ENCODE measurements at places on chromosomes 7 and 10.

GRCh38 chr7:74449809-74450397, 3.8 kb upstream of the GTF2IRD1 start:
- no peak for DNase-seq

DNA sequence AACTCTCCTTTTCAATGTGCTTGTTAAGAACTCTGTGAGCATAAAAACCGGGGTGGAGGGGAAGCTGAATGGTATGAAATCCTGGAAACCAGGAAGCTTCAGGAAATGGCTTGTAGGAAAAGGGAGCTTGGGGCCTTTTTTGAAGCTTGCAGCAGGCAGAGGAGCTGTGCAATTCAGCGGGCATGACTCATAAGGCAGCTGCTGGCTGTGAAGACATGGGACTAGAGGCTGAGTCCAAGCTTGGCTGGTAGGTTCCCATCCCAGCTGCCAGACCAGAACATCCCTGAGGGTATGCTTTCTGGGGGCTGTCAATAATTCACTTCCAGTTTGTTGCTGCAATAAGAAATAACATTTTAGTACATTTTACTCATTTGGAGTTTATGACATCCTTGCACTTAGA, 36.8 kb upstream of the CDC14C start:
- DNase-seq, result no peak

DNA sequence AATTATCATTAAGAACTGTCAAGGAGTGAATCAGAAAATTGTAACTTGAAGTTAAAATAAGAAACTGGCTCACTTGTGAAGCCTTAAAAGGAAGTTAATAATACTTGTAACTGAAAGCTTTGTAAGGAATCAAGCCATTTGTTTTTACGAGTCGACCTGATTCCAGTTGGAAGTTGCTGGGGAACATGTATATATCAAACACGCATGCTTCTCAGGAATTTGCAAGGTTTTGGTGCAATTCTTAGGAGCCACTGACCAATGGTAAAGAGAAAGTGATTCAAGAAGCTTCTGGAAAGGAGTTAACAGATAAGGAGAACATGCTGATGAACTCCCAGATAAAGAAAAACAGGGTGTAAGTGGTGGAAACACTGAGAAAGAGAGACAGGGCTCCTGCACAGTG, 56.4 kb downstream of the ETV1 start:
- DNase-seq, result no peak

- no peak for DNase-seq
Observed at GRCh38 chr10:118531105-118531852, 64.2 kb downstream of the PRLHR start.

- no peak for DNase-seq
Observed at GRCh38 chr10:15763006-15763405, 43.3 kb upstream of the ITGA8 start.

GRCh38 chr7:130334274-130334673, 10.3 kb upstream of the CPA5 start:
- peak; percentile 47 for DNase-seq

DNA sequence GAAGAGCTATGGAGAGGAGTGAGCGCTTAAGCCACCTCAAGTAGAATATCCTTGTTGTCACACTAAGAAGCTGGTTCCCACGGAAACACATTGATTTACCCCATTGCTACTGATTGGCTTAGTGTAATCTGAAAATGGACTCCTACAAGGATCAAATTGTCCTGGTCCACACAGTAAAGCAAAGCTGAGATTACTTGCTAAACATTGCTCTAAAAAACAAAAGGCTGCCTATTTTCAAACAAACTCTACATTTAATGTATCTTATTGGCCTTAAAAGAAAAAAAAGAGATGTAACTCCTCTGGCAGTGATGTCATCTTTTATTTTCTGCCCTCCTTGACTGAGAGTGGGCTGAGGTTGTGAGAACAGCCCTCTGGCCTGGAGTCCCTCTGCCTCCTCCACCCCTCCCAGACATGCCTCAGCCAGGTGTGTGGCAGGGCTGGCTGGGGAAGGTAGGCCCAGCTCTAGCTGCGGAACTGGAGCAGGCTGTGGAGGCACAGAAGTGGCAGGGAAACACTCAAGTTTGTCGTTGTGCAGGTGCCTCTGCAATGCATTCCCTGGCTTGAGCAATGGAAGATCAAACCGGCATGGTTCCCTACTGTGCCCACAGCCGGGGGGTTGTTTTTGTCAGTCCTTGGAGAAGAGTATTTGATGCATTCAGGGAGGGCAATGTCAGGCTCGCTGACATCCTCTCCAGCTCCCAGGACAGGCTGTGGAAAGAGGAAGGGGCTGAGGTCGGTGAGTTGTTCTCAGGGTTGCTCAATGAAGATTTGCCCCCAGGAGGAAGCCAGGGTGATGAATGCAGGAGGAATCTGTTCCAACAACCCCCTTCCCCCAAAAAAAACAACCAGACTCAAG, 9.1 kb downstream of the KLF6 start:
- DNase-seq, result no peak

DNA sequence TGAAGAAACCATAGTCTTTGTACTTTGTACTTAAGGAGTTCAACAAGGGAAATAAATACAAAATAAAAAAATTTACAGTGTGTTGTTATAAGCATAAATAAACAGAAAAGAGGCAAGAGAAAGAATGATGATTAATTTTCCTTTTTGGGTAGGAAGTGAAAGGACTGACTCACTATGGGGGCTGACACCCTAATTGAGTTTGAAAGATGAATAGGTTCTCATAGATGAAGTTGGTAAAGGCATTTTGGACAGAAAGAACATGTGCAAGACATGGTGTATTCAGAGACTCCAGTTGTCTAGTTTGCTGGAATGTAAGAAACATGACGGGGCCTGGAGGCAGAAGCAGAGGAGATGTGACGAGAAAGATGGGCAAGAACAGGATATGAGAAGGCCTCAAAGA, 83.7 kb downstream of the VPS50 start:
- DNase-seq, result no peak

- no peak for DNase-seq
Observed at GRCh38 chr7:46886669-46887374, 695.1 kb downstream of the TNS3 start.

DNA sequence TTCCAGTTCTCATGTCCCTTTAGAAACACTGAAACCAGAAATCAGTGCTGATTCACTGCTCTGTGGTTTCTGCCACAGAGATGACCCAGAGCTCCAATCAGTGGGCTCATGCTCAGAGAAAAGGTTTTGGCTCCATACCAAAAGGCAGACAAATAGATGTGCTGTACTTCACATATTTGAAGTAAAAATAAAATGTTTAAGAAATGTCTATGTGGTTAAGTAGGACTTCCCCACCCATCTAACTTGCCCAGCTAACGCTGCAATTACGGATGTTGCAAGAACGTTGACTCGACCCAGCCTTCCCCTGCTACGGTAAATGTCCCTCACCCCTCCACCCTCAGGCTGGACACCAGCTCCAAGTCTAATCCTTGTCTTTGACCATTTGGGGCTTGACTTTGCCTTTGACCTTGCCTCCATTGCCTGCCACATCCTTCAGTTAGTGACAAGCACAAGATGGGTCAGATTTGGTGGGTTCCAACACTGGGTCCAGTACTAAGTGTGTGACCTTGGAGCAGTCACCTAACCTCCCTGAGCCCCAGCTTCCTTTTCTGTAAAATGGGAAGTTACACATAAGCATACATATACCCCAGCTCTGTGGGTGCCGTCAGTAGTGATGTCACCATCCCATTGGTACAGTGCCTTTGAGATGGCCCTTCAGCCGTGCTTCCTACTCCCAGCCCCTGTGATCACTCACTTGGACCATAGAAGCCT, 95.8 kb downstream of the CHST15 start:
- DNase-seq, result peak; percentile 98

DNA sequence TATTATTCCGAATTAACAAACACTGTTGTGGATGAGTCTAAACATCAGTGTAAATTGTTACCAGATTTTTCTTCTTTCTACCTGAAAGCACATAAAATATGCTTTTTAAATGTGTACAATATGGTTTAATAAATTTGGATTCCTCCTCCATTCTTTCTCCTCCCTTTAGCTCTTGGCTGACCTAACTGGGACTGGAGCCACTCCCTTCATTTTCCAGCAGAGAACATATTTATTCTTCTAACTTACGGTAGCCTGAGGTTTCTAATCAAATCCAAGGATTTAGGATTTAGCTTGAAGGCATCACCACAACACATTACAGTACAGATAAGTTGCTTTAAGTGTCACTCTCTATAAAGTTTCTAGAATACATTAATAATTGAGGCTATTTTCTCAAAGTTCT, 88.2 kb upstream of the SEMA3C start:
- peak; percentile 7 for DNase-seq

GRCh38 chr10:127524908-127525665, 24.0 kb upstream of the NPS start:
- no peak for DNase-seq

DNA sequence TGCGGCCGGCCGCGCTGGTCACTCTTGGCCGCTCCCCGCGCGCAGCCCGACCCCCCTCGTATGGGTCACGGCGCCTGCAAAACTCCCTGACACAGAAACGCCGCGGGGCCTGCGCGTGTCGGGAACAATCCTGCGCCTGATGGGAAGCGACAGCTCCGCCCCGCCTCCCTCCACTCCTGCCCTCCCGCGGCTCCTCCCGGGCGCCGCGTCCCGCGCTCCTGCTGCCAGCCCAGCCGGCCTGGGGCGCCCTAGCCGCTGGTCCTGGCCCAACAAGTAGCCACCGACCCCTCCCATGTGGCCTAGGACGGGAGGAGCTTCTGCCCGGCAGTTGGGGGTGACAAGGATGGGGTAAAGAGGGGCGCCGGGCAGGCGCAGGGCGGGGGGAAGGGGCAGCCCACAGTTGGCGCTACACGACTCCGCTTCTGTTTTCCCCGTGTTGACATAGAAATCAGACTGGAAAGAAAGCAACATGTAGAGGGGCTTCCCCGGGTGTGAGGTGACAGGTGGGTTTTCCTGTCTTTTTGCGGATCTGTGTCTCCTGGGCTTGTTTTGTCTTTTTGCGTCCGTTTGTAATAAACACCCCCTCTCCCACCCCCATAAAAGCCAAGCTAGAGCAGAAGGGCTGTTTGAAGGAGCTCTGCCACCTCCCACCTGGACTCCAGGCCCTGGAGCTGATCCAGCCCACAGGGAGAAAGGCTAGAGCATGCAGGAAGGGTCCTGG, 35.1 kb upstream of the PAX2 start:
- no peak for DNase-seq

DNA sequence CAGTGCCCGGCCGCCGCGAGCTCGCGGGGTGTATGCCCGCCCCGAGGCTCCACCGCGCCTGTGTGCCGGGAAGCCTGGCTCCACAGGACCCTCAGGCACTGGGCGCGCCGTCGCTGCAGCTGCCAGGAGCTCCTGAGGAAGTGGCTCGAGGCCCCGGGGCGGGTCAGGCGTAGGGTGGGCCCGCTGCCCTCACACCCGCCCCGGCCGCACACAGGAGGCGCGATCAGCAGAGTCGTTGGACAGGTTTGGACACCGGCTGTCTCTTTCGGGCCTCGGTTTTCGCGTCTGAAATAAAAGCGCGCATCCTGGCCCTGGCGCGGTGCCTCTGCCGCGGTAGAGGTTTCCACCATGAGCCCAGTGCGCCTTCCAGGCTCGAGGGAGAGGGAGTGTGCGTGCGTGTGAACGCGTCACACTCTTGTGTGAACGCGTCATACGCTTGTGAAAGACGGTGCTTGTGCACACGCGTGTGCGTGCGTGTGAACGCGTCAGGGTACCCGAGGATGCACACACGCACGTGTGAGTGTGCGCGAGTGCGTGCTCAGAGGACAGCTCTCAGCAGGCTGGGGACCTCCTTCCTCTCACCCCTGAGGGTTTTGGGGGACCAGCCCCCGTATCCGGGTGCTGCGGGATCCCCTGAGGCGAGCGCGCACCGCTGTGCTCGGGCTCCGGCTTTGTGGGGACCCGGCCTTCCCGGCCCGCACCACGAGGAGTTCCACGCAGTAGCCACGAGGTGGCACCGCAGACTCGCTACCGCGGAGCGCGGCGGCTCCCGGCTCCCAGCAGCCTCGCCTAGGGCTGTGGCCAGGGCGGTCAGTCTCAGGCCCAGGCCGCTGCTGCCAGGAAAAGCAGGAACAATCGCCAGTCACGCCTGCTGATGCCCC, 83.8 kb downstream of the BMS1 start:
- peak; percentile 40 for DNase-seq

DNA sequence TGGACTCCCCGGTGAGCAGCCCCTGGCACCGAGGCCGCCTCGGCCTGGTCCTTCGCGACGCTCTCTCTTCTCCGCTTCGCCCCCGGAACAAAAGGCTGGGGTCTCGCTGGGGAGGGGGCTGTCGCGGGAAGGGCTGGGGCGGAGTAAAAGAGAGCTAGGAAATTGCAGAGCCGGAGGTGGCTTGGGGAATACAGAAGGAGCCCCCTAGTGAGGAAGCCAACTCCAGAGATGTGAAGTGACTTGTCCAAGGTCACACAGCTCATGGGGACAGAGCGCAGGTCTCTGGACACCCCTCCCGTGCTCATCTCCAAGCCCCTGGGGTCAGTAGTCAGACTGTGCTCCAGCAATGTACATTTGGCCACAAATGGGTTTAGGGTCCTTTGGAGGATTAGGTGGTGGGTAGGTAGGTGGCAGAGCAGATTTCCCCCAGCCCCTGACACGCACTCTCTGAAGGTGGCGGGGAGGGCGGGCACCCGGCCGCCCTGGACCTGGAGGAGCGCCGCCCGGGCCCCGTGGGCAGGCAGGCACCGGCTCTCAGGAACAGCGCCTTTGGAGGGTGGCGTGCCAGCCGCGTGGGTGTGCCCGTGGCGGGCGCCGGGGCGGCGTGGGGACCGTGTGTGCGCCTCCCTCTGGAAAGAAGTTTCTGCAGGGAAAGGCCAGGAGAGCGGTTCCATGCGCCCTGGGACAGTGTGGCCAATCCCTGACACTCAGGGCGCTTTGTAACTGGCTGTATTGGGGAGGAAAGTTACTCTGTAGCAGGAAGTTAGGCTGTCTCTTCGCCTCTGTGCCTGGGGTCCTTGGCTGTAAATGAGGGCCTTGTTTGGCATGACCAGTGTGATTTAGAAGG, 910 bp downstream of the WIPF3 start:
- no peak for DNase-seq

DNA sequence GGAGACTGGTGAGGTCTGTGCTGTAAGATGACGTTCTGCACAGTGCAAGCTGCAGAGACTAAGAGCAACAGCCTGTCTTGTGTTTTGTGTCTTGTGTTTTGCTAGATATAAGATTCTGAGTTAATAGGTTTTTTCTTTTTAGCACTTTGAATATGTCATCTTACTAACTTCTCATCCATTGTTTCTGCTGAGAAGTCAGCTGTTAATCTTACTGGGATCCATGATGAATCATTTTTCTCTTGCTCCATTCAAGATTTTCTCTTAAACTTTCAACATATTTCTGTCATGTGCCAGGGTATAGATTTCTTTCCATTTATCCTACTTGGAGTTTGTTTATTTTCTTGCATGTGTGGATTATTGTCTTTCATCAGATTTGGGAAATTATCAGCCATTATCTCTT, 290.3 kb downstream of the CELF2 start:
- DNase-seq, result no peak

GRCh38 chr10:63614371-63614891, 93.2 kb downstream of the REEP3 start:
- no peak for DNase-seq
